ENCODE measurements at places on chromosomes 1 and 21. TPM values are rescaled to one million over a fixed set of nuclear protein-coding genes. Genes with fewer than 3 reads are reported as not detected.

Gene PROX1
- 0.22 TPM for total RNA-seq

Gene LIN28A
- total RNA-seq: not detected

Gene APCS
- not detected for total RNA-seq

Gene PRRX1
- 439 TPM for total RNA-seq

Gene KCNE1
- total RNA-seq: 0.65 TPM

Gene PTGFR
- total RNA-seq: 101 TPM

Gene SPRR1A
- not detected for total RNA-seq

Gene ROR1
- total RNA-seq: 12.0 TPM

Gene CFAP74
- total RNA-seq: not detected

Gene GJA4
- 0.11 TPM for total RNA-seq

Gene KIF26B
- total RNA-seq: 0.78 TPM

Gene FAM229A
- total RNA-seq: 1.1 TPM

Gene CR2
- not detected for total RNA-seq

Gene IQGAP3
- total RNA-seq: 17.2 TPM

Gene B3GALT2
- total RNA-seq: 0.13 TPM

Gene BGLAP
- total RNA-seq: not detected

Gene SYCP1
- not detected for total RNA-seq

Gene SHISA4
- total RNA-seq: 21.0 TPM

Gene ANGPTL7
- total RNA-seq: 2.9 TPM

Gene TENT5C
- 8.0 TPM for total RNA-seq

Gene CELA2A
- not detected for total RNA-seq

Gene ZBTB8B
- total RNA-seq: under 0.01 TPM

Gene WNT9A
- 0.52 TPM for total RNA-seq

Gene S100A3
- 2.0 TPM for total RNA-seq

Gene MROH9
- 0.22 TPM for total RNA-seq

Gene FCGR3A
- not detected for total RNA-seq

Gene LRRC8C
- 4.8 TPM for total RNA-seq

Gene TINAGL1
- 31.8 TPM for total RNA-seq

Gene ITLN2
- not detected for total RNA-seq

Gene SLAMF7
- total RNA-seq: not detected

Gene PCP4
- not detected for total RNA-seq

Gene CSF3R
- not detected for total RNA-seq

Gene UBASH3A
- not detected for total RNA-seq

Gene SLC26A9
- not detected for total RNA-seq

Gene PLPPR4
- total RNA-seq: 0.54 TPM

Gene AUNIP
- 0.65 TPM for total RNA-seq

Gene CACNA1S
- not detected for total RNA-seq

Gene HORMAD1
- 0.65 TPM for total RNA-seq

Gene C4BPA
- total RNA-seq: not detected

Gene KLHDC9
- total RNA-seq: 1.4 TPM

Gene OR10Z1
- not detected for total RNA-seq

Gene S100A14
- not detected for total RNA-seq

Gene KRTAP19-1
- total RNA-seq: not detected

Gene KANK4
- total RNA-seq: not detected

Gene SV2A
- total RNA-seq: 9.9 TPM

Gene FCER1A
- not detected for total RNA-seq

Gene KRTAP21-2
- 1.3 TPM for total RNA-seq

Gene CLCA1
- total RNA-seq: not detected

Gene SYT11
- total RNA-seq: 45.9 TPM

Gene SLC16A4
- total RNA-seq: 57.1 TPM

Gene OR2G6
- total RNA-seq: not detected

Gene RPE65
- total RNA-seq: not detected
